GM10248 (cell line): ENCODE measurements at places on chromosomes 12 and 14.

DNA sequence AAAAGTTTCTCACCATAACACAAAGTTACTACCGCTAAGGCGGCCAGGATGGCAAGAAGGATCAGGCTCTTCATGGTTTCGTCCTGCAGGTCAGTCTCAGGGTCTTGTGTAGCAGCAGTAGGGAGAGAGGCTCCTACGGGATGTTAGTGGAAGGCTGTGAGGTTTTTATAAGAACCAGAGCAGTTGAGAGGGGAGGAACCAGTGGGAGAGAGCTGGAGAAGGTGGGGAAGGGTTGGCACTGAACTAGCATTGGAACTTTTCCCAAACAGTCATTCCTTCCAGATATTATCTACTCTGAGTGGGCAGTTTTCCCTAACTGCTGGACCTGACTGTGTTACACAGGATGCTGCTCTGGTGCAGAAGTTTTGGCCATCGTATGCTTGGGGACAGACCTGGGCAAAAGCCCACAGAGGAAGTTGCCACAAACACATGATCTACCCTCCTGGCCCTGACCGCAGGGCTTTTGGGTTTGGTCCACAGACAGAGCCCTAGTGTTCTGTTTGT is at the start of gene MGP:
Gene MGP (minus strand): TSS at position 137 of the 504 bp plus-strand sequence. CDS start 63 bp downstream, at position 74.
- no peak for DNase-seq

DNA sequence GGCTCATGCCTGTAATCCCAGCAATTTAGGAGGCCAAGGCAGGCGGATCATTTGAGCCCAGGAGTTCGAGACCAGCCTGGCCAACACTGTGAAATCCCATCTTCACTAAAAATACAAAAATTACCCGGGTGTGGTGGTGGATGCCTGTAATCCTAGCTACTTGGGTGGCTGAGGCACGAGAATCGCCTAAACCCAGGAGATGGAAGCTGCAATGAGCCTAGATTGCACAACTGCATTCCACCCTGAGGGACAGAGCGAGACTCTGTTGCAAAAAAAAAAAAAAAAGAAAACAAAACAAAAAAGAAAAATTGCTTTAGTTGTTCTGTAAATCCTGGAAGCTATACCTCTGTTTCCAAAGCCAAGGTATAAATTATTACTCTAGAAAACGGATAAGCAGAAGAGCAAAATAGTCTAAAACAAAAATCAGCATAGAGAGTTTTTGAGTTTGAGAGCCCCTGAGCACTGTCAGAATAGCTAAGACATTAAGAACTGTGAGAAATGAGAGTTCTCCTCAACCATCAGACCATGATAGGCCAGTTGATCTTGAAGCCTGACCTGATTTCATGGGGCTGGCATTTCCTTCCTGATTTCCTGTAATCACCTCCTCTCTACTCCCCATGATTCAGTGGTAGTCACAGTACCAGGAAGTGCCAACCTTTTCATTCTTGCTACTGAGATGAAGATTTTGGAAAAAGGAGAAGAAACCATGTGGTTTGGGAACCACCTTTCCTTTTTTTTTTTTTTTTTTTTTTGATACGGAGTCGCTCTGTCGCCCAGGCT is 31.7 kb downstream of the ATP2A2 start:
- no peak for DNase-seq

DNA sequence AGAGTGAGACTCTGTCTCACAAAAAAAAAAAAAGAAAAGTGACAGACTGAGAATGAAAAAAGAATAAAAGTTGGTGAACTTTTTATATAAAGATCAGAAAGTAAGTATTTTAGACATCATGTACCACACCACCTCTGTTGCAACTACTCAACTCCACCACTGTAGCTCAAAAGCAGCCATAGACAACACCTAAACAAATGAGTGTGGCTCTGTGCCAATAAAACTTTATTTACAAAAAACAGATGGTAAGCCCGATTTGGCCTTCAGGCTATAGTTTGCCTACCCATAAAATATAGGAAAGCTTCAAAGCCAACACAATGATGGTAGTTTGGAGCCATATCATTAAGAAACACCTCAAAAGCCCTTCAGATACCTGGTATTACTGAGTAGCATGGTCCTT is 154.5 kb upstream of the FOXN3 start:
- no peak for DNase-seq

- no peak for DNase-seq
These were observed 102.4 kb downstream of the ESR2 start for GRCh38 chr14:64191756-64192155.

DNA sequence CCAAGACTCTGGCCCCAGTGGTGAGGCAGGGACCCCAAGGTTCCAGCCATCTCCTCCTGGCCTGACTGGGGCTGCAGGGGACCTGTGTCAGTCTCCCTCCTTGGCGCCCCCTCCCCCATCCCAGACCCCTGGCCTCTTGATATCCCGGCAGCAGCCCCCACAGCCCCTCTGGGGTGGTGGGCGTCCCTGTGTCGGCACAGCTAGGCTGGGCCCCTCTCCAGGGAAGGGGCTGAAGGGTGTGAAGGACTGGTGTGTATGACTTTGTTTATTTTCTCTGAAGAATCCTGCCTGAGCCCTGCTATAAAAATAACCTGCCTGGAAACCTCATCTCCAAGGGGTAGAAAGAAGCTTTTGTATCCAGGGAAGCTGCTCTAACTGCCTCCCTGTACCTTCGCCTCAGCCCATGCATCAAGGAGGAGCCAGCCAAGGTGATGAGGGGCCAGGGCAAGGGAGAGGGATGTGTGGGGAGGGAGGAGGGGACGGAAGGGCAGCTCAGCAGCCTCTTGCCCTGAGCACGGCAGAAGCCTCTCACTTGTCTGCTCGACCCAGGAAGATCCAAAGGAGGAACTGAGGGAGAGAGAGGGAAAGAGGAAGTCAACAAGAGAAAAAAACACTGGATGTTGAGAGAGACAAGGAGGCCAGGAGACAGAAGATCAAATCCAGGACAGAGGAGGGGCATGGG is 25.4 kb upstream of the COL2A1 start:
- DNase-seq: no peak

GRCh38 chr12:41151793-41152192 is 36.3 kb upstream of the PDZRN4 start:
- DNase-seq: no peak

- no peak for DNase-seq
These were observed 34.1 kb upstream of the CPM start for GRCh38 chr12:68967046-68967445.

GRCh38 chr12:32444895-32445294 is 45.5 kb downstream of the FGD4 start:
- no peak for DNase-seq

DNA sequence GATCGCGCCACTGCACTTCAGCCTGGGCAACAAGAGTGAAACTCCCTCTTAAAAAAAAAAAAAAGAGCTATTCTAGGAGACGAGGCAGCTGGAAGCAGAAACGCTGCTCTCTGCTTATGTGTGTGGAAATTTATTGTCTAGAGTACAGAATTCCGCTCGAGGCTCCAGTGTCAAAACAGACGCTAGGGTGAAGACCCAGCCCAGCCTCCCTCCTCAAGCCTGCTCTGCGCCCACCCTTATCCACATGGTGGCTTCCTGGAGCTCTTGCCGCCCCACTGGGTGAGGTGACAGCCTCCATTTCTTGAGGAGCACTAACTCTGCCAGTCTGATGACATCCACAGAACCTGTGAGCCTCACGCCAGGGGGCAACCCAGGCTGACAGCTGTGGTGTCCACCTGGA is 49.5 kb upstream of the DLK1 start:
- no peak for DNase-seq

- peak; percentile 50 for DNase-seq
These were observed 55.2 kb upstream of the CERS5 start for GRCh38 chr12:50222275-50222783.

DNA sequence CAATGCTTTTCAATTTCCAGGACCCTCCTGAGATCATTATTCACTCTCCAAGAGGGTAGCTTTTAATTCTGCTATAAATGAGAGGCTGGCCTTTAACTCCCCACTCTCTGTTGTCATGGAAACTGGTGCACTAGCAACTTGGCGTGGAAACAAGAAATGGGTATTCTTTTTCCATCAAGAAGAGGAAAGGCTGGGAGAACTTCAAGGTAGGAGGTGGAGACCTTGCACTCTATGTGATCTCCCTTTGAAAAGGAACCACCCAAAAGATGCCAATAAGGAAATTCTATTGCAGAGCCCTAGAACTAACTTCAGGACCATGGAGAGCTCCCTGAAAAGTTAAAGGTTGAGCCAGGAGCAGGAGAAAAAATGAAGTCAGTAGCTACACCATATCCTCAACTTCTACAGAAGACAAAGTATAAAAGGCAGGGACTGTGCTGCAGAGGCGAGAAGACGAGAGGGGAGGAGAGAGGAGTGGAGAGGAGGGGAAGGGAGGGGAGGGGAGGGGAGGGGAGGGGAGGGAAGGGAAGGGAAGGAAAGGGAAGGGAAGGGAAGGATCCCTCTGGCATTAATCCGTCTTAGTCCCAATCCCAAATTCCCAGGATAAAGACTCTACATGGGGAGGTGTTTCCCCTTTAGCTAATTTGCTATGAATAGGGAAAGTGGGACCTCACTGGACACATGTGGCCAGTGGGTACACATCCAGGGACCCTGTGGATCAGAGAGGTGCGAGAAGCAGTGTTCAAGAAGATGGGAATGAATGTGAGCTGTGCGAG is 46.7 kb upstream of the FICD start:
- peak; percentile 67 for DNase-seq

DNA sequence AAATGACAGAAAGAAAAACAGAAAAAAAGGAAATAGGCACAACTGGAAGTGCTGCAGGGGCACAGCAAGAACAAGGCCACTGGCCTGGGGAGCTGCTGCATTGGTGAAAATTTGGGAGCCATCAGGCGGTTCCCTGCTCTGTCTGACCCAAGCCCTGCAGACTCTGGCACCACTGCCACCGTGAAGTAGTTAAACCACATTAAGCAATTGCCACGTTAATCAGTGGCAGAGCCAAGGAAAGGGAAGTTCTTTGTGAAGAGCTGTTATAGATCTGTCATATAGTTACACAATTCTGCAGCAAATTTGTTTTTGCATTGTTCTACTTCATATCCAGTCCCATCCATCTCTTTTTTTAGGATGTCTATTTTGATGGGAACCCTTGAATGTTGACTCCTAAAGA is 915.3 kb downstream of the FSCB start:
- DNase-seq: no peak

GRCh38 chr14:64873506-64874219 is 6.0 kb downstream of the SPTB start:
- DNase-seq: no peak

DNA sequence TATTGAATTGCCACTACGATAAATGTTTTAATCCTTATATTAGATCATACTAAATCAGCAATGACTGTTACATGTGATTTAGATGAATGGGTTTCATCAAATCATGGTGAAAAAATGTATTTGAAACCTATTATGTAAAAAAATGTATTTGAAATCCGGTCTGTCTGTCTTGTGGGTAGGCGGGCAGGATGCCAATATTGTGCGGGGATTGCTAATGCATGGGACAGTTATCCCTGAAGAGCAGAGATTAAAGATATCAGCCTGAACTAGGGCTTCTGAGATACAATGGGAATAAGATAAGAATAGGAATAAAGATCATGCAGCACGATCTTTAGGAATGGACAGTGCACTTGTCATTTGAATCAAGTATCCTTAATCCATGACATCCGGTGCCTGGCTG is 134.0 kb downstream of the PRKCH start:
- DNase-seq: no peak

GRCh38 chr12:127711108-127711507 is 555.9 kb upstream of the TMEM132C start:
- DNase-seq: no peak

DNA sequence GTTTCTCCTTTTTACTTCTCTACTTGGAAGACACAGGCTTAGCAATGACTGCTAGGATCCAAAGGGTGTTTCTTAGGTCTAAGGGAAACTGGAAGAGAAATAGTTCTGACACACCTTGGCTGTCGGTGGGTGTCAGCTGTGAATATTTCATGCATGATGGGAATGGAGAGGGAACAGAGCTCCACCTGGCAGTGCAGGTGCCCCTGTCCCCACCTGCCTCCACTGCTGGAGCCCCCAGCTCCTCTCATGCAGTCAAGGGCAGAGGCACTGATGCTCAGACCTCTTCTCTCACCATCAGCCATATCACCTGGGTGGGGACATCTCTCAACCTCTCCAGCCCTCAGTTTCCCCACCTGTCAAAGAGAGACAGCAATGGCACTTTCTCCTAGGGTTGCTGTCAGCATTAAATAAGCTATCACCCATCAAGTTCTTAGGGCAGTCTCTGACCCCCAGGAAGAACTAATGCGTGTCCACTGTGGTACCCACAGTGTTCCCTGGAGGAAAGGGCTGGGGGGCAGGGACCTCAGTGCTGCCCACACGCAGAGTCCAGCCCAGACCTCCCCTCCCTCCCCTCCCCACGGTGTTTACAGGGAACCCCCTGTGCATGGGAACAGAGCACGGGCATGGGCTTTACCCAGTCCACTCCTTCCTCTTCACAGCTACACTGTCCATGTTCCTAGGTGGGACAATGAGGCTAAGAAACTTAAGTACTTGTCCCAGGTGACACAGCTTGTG is 69.1 kb downstream of the C14orf132 start:
- DNase-seq: no peak

DNA sequence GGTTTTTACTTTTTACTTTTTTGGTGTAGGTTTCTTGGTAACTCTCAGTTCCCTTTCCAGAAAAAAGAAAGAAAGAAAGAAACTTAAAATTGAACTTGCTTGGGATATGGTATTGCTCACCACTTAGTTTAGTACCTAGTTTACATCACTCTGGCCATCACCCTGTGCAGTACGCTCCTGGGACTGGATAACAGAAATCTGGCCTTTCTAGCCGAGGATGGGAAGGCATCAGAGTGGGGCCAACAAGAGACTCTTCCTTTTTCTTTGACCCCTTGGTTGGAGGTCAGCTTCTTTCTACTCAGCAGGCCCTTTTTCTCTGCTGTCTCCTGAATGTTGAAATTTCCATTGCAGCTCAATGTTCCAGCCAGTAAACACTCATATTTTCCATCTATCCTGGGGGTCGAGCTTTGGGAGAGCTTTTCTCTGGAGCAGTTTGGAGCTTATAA is 156.6 kb downstream of the TGFB3 start:
- no peak for DNase-seq
